CD8-positive, alpha-beta memory T cell (primary cell): ENCODE measurements at places on chromosomes 7 and 10. TPM values are rescaled to one million over a fixed set of nuclear protein-coding genes. Genes with fewer than 3 reads are reported as not detected.

The CHAT gene
- polyA plus RNA-seq = not detected

- DNase-seq = no peak
Measured at GRCh38 chr10:67385089-67385488, 310.9 kb downstream of the CTNNA3 start.

- no peak for DNase-seq
Measured at GRCh38 chr10:17138460-17139042, 8.9 kb upstream of the CUBN start.

DNA sequence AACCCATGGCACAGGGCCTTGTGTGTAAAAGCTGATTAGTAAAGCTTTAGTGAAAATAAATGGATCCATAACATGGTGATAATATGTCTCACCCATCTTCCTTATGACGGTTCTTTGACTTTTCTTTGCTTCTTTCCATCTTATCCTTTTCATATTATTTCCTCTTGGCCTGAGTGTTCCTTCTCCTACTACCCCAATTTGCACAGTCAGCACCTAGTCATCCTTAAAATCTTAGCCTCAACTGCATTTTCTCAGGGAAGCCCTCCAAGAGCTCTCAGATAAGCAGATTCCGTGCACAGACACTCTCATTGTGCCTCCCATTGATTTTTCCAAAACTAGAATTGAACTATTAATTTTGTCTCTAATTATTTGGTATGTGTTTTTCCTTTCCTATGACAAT is 112.4 kb downstream of the PTN start:
- DNase-seq = no peak

GRCh38 chr7:157432957-157433576 is 96.3 kb downstream of the DNAJB6 start:
- peak; percentile 66 for DNase-seq
